ENCODE measurements at places on chromosomes 7 and 10.

DNA sequence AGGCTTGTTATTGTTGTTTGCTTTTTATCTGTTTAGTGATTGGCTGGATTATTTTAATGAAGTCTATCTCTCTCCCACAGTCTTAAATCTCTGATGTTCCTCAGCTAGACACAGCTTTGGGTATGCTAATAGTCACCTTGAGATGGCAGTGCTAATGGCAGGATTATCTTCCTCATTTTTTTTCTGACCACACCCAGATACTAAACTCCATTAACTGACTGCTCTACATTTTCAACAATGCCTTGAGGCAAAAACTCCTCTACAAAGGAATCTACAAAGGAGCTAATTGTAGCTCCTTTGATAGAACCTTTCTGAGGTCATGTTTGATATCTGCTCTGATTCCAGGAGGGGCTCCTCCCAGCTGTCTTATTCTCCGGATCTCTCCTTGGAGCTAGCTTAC lies 122.6 kb downstream of the HBP1 start:
- no peaks in the 10 kb centered on the region for H3K36me3 ChIP-seq
- no peak overlapping the region for H3K4me3 ChIP-seq
- DNase-seq = no peak
- no peak overlapping the region for H3K27ac ChIP-seq
- no peaks in the 10 kb centered on the region for H3K27me3 ChIP-seq

DNA sequence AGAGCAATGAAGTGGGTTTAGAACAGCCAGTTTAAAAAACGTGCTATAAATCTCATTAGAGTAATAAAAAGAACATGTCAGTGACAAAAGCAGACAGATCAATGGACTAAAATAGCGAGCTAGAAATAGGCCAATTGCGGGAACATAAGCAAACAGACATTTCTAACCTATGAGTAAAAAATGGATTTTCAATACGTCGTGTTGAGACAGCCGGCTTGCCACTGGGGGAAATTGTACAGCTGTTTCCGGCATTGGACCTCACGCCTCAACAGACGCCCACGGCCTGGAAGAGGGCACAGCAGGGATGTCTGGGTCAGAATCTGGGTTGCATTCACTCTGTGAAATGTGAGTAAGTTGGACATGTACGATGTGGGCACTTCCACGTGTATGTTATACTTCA lies 92.9 kb downstream of the SVOPL start:
- no peaks in the 10 kb centered on the region for H3K4me1 ChIP-seq
- no peak for DNase-seq
- H3K36me3 ChIP-seq = no peaks in the 10 kb centered on the region
- no peak overlapping the region for H3K4me3 ChIP-seq
- no peak overlapping the region for H3K27ac ChIP-seq

DNA sequence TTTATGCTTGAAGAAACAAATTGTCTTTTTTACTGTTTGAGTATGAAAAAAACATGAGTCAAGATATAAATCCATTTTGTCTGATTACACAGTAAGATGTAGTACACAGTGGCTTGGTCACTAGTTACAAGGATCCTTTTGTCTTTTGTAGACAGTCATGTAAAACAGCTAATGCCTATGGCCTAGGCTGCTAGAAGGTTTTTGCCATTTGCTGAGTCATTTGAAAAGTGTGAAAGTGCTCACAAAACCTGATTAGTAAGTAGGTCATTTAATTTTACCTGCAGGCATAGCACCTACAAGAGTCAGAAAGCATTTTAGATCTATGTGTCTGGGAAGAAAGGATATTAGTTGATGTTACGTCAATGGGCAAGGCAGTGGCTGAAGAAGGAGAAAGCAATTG lies 819.4 kb downstream of the MAGI2 start:
- no peaks in the 10 kb centered on the region for H3K27me3 ChIP-seq
- no peak overlapping the region for H3K4me3 ChIP-seq
- H3K36me3 ChIP-seq = no peaks in the 10 kb centered on the region
- H3K27ac ChIP-seq = no peak overlapping the region

- H3K27ac ChIP-seq = no peak overlapping the region
- no peaks in the 10 kb centered on the region for H3K36me3 ChIP-seq
- peaks cover 76% of the 10 kb centered on the region for H3K27me3 ChIP-seq
- no peak for DNase-seq
- H3K4me3 ChIP-seq = no peak overlapping the region
Measured at GRCh38 chr10:69750011-69750373, 51.7 kb upstream of the COL13A1 start.

- no peak overlapping the region for H3K27ac ChIP-seq
- no peaks in the 10 kb centered on the region for H3K36me3 ChIP-seq
- no peak for DNase-seq
- no peaks in the 10 kb centered on the region for H3K27me3 ChIP-seq
- H3K4me3 ChIP-seq = no peak overlapping the region
Measured at GRCh38 chr7:38452681-38453108, 178.5 kb downstream of the AMPH start.

GRCh38 chr10:96227206-96227605 lies 44.2 kb downstream of the BLNK start:
- H3K4me3 ChIP-seq = no peak overlapping the region
- peaks cover 11% of the 10 kb centered on the region for H3K4me1 ChIP-seq
- H3K27ac ChIP-seq = no peak overlapping the region
- DNase-seq = no peak
- H3K36me3 ChIP-seq = no peaks in the 10 kb centered on the region

GRCh38 chr7:96329241-96329640 lies 7.3 kb upstream of the SLC25A13 start:
- H3K4me3 ChIP-seq = no peak overlapping the region
- no peaks in the 10 kb centered on the region for H3K27me3 ChIP-seq
- no peak for DNase-seq

- H3K4me3 ChIP-seq = no peak overlapping the region
- peak; percentile 45 for DNase-seq
- 0 out of 2 replicates have a peak, but pooled peaks cover 5% of the 10 kb centered on the region for H3K4me1 ChIP-seq
- no peaks in the 10 kb centered on the region for H3K27me3 ChIP-seq
- no peaks in the 10 kb centered on the region for H3K36me3 ChIP-seq
- no peak overlapping the region for H3K27ac ChIP-seq
Measured at GRCh38 chr10:113216102-113216501, 266.1 kb downstream of the TCF7L2 start.

- peaks cover 24% of the 10 kb centered on the region for H3K4me1 ChIP-seq
- no peaks in the 10 kb centered on the region for H3K27me3 ChIP-seq
- no peak overlapping the region for H3K27ac ChIP-seq
- no peaks in the 10 kb centered on the region for H3K36me3 ChIP-seq
Measured at GRCh38 chr10:21980691-21981090, 22.8 kb downstream of the DNAJC1 start.
